ENCODE measurements at places on chromosomes 13 and 19.

- no peak for DNase-seq
Measured at GRCh38 chr13:29453617-29454011, 141.9 kb downstream of the SLC7A1 start.

GRCh38 chr13:71702253-71702652, 164.8 kb downstream of the DACH1 start:
- DNase-seq: no peak

- peak; percentile 7 for DNase-seq
Measured at GRCh38 chr13:32428581-32429432, 877 bp upstream of the N4BP2L1 start.

GRCh38 chr13:42803563-42804204, 22.3 kb downstream of the FAM216B start:
- DNase-seq: no peak

GRCh38 chr13:44199627-44200207, 173.9 kb upstream of the SERP2 start:
- DNase-seq: no peak

DNA sequence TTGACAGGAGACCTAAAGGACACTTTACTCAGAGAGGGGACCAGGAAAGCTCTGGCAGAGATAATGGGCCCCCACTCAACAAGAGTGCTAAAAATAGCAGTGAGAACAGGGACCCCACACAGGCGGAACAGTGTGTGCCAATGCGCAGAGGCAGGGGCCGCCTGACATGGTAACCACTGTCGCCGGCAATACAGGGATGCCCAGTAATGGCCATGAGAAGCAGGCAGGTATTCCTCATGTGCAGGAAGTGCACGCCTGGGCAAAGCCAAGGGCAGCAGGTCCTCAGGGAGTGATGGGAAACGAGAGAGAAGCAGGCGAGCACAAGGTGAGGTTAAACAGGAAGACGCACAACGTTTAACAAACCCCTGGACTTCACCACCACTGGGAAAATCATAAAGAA, 757.1 kb downstream of the LIG4 start:
- DNase-seq: no peak

DNA sequence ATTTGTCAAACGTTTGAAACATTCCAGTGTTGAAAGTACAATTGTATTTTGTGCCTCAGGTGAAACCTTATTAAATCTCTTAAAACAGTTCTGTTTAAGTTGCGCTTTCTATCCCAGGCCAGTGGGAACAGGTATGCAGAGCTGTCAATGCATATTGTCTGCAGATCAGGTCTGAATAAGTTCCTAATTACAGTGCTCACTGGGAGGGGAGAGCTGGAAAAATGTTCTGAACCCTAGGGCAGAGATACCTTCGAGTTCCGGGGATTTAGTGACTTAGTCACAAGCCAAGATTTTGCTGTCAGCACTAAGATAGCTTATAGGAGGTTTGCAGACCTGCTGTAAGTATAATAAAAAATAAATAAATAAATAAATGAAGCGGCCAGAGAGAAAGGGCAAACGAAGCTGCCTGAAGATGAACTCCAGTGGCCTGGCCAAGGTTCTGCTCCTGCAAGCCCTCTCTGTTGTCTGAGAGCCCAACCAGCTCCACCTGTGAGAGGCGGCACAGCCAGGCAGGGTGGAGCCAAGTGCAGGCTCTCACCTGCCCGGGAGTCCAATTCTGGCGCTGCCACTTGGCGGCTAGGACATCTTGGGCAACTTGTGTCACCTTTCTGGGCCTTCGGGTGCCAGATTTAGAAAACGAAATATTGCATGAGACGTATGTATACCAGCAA, 97.9 kb upstream of the SLC7A1 start:
- no peak for DNase-seq

DNA sequence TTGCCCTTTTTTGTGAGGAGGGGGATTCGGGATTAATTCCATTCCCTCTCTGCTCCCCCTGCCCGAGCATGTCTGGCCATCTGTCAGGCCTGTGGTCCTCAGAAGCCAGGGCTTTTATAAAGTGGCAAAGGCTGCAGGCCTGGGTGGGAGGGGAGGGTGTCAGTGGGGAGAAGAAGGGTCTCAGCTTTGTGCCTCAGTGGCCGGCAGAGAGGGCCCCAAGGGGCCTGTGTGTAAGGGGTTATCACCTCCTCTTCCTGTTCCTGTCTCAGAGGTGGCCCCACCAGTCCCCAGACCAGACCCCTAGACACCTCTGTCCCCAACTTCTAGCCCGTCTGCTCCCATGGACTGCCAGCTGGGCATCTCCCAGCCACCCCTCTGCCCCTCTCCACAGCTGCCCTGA, 3.4 kb upstream of the NUMBL start:
- no peak for DNase-seq

- DNase-seq: no peak
Measured at GRCh38 chr19:13882836-13883235, 5.9 kb downstream of the NANOS3 start.
